Activated CD4-positive, alpha-beta T cell treated with anti-CD3 and anti-CD28 coated beads for 36 hours (primary cell): ENCODE measurements at places on chromosomes 7 and 10. TPM values are rescaled to one million over a fixed set of nuclear protein-coding genes. Genes with fewer than 3 reads are reported as not detected.

DNA sequence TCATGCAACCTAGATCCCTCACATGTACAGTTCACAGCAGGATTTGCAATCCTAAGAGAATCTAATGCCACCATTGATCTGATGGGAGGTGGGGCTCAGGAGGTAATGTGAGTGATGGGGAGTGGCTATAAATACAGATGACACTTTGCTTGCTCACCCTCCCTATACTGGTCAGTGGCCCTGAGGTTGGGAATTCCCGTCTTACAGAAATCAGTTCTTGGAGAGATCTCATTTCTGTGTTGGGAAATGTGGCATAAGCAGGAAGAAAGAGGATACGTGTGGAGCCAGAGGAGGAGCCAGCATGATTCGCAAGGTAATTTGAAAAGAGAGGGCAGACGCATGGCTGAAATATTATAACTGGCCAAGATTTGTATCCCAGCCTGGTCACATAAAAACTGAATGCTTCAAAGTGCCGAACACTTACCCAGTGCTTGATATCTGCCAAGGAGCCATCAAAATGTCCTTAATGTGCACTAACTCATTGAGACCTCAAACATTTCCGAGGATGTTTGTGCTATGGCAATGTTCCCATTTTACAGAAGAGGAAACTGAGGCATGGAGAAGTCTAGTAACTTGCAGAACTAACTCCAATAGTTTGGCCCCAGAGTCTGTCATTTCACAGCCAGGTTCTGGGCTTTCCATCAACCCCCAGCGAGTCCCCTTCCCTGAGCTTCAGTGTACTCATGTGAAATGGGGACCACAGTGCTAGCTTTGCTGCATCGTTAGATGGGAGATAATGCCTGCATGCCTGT lies 5.5 kb upstream of the IKZF1 start:
- DNase-seq = no peak

PKD1L1 gene
- 0.09 TPM for total RNA-seq

GRCh38 chr10:114652402-114653368 lies 5.4 kb downstream of the ABLIM1 start:
- DNase-seq = no peak

AKR1E2 gene
- total RNA-seq = 9.8 TPM

TMEM72 gene
- total RNA-seq = not detected

GCK gene
- 1.3 TPM for total RNA-seq

- DNase-seq = no peak
Measured at GRCh38 chr10:2886662-2887061, 180.7 kb upstream of the PFKP start.

DNA sequence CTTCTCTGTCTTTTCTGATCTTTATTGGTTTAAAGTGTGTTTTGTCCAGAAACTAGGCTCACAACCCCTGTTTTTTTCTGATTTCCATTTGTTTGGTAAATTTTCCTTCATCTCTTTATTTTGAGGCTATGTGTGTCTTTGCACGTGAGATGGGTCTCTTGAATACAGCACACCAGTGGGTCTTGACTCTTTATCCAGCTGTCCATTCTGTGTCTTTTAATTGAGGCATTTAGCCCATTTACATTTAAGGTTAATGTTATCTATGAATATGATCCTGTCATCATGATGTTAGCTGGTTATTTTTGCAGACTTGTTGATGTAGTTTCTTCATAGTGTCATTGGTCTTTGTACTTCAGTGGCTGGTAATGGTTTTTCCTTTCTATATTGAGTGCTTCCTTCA lies 10.1 kb downstream of the TEX36 start:
- DNase-seq = no peak

DNA sequence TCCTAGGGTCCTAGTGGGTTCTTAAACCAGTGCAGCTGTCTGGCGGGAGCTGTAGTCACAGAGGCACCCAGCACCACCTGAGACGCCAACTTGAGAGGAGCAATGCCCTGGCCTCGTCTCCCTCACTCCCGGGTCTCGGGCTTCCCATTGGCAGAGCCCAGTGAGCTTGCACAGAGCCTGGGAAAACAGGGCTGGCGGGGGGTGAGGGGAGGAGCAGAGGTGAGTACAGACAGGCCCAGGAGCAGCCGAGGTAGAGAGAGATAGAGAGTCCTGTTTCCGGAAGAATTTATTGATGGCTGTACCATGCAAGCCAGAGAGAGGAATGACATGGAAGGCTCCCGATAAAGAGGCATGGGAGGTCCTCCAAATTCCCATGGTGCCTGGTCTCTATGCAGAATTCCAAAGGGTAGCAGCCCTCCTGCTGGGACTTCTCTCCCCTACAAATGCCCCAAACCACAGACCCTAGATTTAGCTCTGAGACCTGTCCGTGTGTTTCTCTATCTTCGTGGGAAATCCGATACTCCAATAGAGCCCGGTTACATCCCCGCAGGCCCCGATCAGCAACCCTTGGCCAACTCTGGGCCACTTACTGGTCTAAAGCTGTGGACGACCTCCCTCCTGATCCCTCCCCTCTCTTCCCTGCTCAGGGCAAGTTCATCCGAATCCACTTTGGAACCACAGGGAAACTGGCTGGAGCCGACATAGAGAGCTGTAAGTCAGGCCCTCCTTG lies 20.3 kb upstream of the MYH16 start:
- no peak for DNase-seq

DNA sequence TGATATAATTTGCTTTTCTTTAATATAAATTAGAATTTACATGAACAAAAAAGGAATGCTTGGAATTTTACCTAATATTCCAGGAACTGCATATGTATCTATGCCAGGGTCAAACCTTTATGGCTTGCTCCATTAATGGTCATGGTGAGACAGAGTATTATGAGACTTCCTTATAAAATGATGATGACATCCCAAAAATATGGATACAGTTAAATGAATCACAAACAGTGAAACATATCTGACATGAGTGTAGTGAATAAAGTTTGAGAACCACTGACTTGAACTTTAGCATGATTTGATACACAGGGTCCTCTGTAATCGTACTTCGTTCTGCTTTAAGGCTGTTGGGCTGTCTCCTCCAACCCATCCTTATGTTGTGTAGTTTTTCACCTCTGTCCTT lies 51.8 kb downstream of the MARCHF5 start:
- no peak for DNase-seq

GRCh38 chr10:101902032-101902819 lies 58.6 kb upstream of the KCNIP2 start:
- no peak for DNase-seq

DNAJC12 gene
- 7.0 TPM for total RNA-seq

GRCh38 chr10:70679498-70679897 lies 7.2 kb downstream of the ADAMTS14 start:
- DNase-seq = no peak

PLXNA4 gene
- total RNA-seq = 0.07 TPM

DNA sequence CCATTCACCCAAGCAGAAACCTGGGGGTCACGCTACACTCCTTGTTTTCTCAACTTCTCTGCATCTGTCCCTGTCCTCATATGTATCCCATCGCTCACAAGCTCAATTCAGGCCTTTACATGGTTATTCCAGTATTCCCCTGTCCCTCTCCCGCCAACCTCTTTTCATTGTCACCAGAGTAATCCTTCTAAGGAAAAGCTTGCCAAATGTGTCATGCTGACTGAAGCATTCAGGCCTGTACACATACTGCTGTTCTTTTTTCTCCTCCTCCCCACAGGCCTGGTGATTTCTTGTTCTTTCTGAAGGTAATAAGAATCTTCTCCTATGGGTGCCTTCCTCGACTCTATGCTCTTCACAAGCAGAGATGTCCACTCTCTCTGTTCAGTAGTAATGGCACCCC lies 282.2 kb downstream of the PHTF2 start:
- no peak for DNase-seq

- peak; percentile 56 for DNase-seq
Measured at GRCh38 chr7:102028206-102028826, 210.9 kb downstream of the CUX1 start.

PPP1R9A gene
- not detected for total RNA-seq

DNA sequence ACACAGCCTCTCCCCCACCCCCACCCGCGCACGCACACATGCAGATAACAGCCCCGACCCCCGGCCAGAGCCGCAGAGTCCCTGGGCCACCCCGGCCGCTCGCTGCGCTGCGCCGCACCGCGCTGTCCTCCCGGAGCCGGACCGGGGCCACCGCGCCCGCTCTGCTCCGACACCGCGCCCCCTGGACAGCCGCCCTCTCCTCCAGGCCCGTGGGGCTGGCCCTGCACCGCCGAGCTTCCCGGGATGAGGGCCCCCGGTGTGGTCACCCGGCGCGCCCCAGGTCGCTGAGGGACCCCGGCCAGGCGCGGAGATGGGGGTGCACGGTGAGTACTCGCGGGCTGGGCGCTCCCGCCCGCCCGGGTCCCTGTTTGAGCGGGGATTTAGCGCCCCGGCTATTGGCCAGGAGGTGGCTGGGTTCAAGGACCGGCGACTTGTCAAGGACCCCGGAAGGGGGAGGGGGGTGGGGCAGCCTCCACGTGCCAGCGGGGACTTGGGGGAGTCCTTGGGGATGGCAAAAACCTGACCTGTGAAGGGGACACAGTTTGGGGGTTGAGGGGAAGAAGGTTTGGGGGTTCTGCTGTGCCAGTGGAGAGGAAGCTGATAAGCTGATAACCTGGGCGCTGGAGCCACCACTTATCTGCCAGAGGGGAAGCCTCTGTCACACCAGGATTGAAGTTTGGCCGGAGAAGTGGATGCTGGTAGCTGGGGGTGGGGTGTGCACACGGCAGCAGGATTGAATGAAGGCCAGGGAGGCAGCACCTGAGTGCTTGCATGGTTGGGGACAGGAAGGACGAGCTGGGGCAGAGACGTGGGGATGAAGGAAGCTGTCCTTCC lies 620 bp downstream of the EPO start:
- no peak for DNase-seq

DNA sequence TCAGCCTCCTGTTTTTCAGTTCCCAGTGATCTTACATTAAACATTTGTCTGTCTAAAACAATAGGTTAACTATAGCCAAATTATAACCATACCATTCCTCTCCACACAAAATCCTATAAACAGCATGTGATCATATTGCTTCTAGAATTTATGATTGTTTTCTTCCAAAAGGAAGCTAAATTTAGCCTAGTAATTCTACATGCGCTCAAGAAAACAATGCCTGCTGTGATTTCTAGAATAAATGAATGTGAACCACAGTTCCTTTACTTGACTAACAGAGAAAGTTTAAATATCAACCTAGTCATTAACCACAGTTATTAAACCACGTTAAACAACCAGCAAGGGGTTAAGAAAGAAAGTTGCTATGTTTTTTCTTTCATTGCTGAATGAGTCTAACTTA lies 26.4 kb downstream of the MET start:
- no peak for DNase-seq

DNA sequence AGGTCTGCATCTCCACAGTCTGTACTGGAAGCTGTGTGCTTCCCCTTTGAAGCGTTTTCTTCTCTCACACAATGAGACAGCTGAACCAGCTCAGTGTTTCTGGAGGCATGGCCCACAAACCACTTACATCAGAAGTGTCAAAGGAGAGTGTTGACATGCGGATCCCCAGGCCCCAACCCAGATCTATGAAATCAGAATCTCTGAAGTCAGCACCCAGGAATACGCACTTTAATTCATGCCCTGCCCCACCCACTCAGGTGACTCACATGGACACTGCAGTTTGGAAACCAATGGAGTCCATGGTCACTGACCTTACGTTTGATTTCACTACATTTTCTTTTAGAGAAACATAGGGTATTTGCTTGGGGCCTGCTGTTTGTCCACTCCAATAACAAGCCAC lies 19.0 kb downstream of the TLL2 start:
- no peak for DNase-seq

DNA sequence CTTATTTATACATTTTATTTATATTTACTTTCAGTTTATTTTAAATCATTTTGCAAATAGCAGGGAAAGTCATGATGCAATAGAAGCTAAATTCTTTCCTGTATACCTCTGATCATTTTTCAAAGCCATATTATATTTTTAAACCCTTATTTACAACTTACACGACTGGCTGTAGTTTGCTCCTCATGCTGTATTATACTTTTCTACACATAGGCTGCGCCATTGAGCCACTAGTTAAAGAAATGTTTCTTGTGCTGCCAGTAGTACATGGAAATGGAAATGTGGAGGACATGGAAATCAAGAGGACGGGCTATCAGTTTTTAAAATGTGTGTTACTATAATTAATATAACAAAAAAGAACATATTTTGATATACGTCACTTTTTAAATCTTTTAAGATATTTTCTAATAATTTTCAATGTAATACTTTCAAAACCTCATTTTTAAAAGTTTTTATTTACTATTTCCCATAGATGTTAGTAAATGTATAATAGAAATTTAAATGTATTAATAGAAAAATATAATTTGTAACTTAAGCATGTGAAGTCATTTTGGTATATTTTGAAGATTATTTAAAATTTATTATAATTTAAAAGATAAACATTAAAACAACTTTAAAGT lies 118.5 kb downstream of the VTI1A start:
- peak; percentile 22 for DNase-seq

GRCh38 chr7:93359520-93360198 lies 127.5 kb downstream of the VPS50 start:
- no peak for DNase-seq

CHST3 gene
- 0.47 TPM for total RNA-seq

DNA sequence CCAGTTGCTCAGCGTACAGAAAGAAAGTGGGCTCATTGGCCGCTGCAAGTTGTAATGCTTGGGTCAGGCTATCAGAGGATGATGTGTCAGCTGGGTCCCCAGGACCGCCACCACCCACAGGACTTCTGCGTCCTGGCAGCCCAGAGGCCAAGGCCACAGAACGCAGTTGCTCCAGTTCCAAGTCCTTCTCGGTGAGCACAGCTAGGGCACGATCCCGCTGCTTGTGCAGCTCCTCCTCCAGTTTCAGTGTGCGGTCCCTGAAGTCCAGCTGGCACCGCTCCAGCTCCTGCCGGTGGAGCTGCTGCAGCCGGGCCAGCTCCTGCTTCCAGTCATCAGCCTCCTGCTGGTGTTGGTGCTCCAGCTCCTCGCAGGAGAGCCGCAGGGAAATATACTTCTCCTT lies 3.0 kb downstream of the GCC1 start:
- DNase-seq = no peak

HOXA4 gene
- not detected for total RNA-seq

- no peak for DNase-seq
Measured at GRCh38 chr10:67606572-67606971, 89.4 kb downstream of the CTNNA3 start.

DNA sequence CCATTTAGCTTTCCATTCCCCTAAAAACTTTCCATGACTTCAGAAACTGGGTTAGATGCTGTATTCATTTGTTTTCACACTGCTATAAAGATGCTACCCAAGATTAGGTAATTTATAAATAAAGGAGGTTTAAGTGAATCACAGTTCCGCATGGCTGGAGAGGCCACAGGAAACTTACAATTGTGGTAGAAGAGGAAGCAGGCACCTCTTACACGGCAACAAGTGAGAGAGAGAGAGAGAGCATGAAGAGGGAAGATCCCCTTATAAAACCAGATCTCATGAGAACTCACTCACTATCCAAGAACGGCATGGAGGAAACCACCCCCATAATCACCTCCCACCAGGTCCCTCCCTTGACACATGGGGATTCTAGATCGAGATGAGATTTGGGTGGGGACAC lies 336.8 kb downstream of the TFEC start:
- no peak for DNase-seq

- no peak for DNase-seq
Measured at GRCh38 chr10:89338713-89339112, 10.9 kb downstream of the IFIT3 start.

- DNase-seq = no peak
Measured at GRCh38 chr10:15472008-15472407, 100.9 kb upstream of the FAM171A1 start.

- DNase-seq = no peak
Measured at GRCh38 chr10:57943701-57944100, 324.0 kb downstream of the IPMK start.

GRCh38 chr7:26165950-26166683 lies 14.1 kb downstream of the NFE2L3 start:
- DNase-seq = no peak

HSPB1 gene
- 71.1 TPM for total RNA-seq
